ENCODE measurements at places on chromosomes 2 and 18.

- DNase-seq: no peak
Observed at GRCh38 chr2:186543561-186544131, 46.2 kb upstream of the ITGAV start.

DNA sequence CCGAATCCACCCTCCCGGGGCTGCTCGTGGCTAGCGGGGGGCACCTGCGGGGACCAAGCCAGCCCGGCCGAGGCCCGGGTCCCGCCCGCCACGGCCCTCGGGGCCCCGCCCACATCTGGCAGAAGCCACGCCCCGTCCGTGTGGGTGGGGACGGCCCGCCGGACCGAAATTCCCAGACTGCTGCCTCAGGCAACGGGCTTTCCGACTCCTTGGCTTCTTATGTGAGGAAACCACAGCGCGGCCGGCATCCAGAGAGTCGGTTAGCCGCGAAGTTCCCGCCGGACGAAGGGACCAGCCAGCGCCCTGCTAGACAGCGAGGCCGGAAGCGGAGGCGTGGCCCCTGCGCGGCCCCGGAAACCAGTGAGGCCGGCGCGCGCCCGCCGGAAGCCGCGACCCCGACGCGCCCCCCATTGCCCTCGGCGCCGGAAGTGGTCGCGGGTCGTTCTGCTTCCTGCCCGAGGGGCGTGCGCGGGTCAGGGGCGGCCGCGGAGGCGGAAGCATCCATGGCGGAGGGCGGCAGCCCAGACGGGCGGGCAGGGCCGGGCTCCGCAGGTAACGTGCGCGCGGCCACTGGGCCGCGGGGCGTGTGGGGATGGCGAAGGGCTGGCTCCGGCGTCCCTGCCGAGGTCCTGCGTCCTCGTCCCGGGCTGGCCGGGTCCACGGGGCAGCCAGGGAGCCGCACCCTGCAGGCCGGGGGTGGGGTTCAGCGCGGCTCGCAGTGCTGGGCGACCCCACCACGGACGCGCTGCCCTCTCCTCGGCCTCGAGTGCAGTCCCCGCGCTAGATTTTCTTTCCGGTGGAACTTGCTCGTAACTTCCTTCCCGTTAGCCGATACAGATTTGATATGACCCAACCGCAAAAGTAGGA, at the start of gene ASB1:
Gene ASB1, plus strand, starts transcription at position 360 of the 867 bp plus-strand sequence. Its CDS starts 144 bp downstream, at position 504.
- peak; percentile 79 for DNase-seq

GRCh38 chr2:218003281-218003944, 618 bp upstream of the TNS1 start:
- DNase-seq: no peak

GRCh38 chr2:150484461-150485021, 2.9 kb downstream of the RND3 start:
- no peak for DNase-seq

DNA sequence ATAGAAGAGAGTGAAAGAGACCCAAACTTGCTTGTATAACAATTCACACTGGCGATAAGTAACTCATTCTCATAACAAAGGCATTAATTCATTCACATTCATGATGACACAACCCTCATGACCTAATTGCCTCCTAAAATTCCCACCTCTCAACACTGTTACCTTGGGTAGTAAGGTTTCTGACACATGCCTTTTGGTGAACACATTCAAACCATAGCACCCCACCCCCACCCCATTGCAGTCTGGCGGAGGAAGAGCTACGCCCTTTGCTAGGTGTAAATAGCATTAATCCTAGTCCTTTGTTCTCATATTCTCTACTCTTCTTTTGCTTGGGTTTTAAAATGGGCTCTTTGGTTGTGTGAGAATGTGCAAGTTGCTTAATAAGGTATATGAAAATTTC, 361.5 kb downstream of the DSEL start:
- no peak for DNase-seq

- no peak for DNase-seq
Observed at GRCh38 chr2:169203952-169204351, 134.6 kb downstream of the DHRS9 start.

- no peak for DNase-seq
Observed at GRCh38 chr2:232487385-232488096, at the start of gene ECEL1. ECEL1 (minus strand) TSS chr2:232487834; CDS start chr2:232486653, 1,181 bp downstream.

GRCh38 chr2:50309503-50309902, 722.4 kb downstream of the NRXN1 start:
- no peak for DNase-seq

DNA sequence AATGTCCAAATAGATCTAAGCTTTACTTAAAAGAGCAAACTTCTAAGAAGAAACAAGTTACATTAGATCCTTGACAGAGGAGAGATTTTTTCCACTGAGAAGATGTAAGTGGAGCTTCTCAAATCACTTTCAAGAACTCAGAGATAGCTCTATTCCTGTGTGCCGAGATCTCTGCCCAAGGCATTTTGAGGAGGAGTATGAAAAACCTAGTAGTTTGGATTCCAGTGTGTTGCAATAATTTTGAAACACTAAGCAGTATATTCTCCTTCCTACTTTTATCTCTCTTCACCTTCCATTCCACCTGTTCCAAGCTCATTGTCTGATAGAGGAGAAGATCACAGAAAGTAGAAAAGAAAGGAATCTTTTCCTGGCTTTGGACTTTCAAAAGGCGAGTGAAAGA, 192.0 kb upstream of the TANK start:
- no peak for DNase-seq

DNA sequence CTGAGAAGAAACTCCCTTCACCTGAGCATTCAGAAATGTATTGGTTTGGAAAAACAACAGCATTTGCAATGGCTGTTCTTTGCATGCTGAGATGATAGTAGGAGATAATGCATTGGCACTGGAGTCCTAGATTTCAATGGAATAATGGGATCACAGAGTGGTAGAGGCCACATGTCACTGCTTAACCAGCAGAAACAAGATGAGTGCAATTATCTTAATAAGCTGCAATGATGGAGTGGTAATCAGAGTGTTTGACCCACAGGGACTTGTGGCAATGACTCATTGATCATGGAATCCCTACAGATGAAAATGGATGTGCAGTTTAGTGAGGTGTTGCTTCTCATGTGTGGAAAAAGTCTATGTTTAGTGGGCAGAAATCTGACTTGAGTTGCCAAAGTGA, 218.8 kb upstream of the ZEB2 start:
- DNase-seq: no peak

- no peak for DNase-seq
Observed at GRCh38 chr18:31426021-31426420, 21.5 kb upstream of the DSG3 start.

DNA sequence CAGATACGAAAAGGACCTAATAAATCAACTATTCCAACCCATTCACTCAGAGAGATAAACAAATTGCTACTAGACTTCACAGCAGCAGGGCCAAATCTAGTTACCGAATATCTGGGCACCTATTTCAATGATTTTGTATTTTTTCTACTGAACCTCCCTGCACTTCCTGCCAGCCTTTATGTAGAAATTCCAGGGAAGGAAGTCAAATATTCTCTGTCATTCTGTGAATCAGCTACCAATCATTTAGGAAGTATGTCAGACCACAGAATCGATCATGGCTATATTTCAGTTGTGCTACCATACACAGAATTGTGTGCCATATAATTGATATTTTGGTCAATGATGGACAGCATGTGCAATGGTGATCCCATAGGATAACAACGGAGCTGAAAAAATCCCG, 109.6 kb upstream of the SPOPL start:
- no peak for DNase-seq

DNA sequence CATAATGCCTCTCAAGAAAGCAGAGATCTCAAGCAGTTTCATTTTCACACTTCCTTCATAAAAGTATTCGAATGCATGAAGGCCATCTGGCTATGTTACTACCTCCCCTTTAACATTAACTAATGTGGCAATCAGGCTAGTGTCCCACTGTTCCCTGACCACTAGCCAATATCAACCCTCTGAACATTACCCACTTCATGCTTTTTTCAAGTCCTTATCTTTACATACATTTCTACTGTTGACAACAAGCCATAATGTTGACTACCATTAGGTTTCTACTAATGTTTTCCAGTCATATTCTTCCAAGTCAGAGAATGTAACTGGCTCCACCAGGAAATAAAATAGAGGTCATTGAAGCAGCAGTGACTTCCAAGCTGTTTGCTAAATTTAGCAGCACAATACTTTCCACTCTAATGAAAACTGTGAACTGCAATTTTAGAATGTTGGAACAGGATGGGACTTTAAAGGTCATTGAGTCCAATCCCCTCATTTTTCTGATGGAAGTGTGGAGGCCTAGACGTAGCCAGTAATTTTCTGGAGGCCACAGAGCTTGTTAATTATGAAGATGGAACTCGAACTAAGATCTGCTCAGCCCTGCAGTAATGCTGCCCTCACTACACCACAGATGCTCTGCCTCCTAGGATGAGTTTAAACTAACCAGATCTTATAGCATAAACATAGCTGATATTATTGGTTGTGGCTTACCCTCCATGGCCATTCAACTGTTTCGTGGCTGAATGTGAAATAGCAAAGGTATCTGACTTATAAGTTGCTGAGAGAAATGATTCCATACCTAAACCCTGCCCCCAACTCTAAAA, 630 bp upstream of the PPP1R1C start:
- DNase-seq: no peak

DNA sequence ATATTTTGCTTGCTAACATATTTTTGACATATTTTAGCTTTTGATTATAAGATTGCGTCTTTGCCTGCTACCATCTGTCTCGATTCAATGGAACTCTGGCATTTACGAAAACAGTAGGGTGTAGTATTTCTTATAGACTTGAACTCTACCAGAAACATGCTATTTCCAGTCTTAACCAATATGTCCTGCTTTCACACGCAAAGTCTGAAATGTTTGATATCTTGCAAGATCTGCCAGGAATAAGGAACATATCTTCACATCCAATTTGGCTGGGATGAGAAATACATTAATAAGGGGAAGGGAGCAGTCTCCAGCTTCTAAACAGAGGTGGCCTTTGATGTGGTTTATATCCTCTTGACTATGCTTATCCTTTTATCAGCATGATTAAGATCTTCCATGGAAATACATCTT, 299.4 kb downstream of the ZNF521 start:
- DNase-seq: no peak

GRCh38 chr18:4631239-4631638, 176.1 kb upstream of the DLGAP1 start:
- no peak for DNase-seq

DNA sequence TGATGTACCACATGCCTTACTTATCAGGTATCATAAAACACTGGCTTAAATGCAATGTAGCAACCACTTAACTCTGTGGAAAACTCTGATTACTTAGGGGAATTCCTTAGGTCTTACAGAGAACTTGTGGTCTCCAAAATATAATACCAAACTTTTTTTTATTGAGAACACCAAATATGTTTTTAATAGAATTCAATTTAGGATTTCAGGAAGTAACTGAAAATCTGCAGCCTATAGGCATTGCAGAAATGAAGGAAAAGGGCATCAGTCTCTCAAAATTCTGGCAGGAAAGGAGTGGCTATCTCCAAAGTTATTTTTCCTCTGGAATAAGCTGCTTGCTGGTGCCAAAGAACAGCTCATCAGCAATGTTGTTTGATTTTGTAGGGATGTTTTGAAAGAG, 105.3 kb upstream of the UGP2 start:
- DNase-seq: no peak

DNA sequence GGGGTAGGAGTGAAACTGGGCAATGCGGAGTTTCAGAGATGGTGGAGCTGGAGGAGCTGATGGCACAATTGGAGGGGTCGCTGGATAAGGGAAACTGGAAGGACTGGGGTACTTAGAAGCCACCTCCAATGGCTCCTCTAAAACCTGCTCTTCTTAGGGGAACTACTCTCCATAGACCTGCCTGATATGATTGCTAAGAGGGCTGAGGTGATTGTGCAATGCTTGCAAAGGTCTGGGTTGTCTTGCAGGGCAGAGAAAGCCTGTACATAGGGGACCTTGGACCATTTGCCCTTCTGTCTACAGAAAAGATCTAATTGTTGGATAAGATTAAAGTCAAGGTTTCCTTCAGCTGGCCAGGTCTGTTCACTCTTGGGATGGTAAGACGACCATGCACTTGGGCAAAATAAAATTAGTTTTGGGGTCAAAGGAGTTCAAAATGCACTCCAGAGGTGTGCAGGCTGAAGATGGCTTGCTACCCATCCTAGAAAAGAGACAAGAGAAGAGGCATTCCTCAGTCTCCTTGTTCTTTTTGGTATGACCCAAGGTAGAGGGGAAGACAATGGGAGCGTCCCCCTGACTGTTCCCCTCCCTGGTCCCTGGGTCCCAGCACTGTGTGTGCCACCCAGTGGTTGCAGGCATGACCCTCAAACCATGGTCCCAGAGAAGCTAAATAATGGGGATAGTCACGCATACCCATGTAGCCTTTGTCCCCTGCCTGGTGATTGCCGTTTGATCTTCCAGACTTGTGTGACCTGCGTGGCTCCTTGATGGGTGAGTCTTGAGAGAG, 41.1 kb downstream of the STK17B start:
- no peak for DNase-seq

GRCh38 chr2:238796223-238796885, 51.5 kb upstream of the TWIST2 start:
- DNase-seq: no peak

DNA sequence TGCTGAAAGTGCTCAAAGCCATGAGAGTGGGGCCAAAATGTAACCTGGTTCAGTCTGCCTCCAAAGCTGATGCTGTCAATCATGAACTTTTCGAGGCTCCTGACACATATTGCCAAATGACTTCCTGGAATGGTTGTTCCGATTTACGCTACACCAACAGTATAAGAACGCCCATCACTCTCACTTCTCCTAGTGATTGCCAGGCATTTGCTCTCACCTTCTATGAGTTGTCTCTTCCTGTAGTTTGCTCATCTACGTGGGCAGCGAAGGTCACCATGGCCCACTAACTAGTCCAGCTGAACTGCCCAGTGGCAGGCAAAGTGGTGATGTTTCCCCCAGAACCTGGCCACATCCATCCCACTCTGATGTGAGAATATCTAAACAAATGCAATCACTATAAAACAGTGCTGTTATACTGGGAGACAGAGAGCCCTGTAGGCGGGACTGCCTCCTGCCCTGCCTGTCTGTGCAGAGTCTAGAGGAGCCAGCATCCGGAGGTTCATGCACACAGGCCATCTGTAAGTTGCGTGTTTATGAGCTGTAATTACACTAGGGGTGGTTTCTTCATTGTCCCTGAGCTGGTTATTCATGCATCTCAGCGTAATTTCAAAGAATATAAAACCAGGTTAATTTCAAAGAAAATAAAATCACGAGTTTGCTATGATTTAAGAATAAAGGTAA, 8.8 kb upstream of the CABLES1 start:
- no peak for DNase-seq

- DNase-seq: no peak
Observed at GRCh38 chr18:31100436-31101182, 1.6 kb downstream of the DSC2 start.

DNA sequence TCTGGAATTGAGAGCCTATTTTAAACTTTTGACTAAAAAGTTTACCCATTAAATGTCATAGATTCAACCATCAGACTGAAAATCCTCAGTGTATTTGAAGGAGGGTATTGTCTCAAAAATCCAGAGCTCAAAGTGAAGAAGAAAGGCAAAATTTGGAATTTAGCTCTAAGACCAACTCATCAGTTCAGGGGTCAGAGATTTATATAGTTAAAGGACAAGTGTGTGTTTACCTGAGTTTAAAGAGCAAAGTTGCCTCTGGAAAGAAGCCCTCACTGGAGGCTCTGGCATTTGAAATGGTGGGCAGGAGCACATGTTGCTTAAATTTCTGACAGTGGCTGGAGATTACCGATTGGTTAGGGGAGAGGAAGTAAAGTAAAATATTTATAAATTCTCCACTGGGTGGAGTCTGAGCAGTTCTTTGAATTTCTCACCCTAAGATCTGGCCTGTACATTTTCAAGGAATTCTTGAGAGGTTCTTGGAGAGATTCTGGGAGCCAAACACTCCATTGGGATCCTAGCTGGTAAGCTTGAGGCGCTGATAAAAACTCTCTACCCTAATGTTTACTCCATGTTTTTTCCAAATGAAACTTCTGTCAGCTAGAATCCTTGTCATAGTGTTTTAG, at the start of gene KYNU:
Gene KYNU, plus strand, starts transcription at position 449 of the 623 bp plus-strand sequence. CDS start 7,704 bp downstream, outside the sequence.
- peak; percentile 29 for DNase-seq
